ENCODE measurements at places on chromosomes 16 and 17.

- no peak for DNase-seq
These were observed 7.2 kb downstream of the FUS start for GRCh38 chr16:31186930-31187807.

DNA sequence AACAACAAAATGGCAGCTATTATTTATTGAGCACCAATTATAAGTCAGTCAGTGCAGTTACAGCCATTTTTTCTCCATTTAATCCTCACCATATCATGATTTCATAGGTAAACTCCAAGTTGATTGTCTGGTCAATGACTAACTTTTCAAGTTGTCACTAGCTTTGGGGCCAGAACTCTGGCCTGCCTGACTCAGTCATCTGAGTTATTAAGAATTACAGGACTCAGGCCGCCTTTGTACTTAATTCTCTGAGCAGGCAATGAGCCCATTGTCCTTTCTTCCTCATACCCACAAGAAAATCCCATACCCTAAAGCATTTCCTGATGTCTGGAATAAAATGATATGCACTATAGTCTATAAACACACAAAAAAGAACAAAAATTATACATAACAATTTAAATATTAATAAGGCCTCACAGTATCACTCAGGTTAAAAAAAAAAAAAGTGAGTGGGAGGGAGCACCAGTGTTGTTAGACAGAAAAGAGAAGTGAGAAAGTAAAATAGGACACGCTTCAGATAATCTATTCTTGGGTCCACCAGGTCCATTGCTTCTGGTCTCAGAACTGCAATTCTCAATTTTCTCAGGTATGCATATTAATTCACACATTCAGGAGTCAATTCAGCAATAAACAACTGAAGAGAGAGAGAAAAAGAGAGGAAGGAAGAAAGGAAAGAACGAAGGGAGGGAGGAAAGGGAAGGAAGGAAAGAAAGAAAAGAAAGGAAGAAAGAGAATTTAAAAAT lies 70.2 kb downstream of the SPAG9 start:
- DNase-seq = no peak

GRCh38 chr17:76878568-76878967 lies 10.4 kb downstream of the MGAT5B start:
- DNase-seq = no peak

DNA sequence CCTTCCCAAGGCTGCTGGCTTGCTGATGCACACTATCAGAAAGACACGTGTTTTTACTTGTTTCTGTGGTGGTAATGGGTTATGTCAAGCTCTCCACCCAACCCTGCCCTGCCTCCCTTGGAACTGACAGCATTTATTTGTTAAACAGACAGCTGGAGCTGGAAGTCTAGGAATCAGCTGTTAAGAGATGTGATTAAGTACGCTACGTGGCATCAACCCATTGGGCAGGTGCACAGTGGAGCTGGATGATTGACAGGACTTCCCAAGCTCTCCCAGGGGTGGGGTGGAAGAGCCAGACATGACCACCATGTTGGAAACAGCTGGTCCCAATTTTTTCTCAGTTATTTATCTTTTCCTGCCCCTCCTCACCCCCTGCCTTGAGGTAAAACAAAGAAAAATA lies 49.4 kb downstream of the ADAMTS18 start:
- DNase-seq = no peak

DNA sequence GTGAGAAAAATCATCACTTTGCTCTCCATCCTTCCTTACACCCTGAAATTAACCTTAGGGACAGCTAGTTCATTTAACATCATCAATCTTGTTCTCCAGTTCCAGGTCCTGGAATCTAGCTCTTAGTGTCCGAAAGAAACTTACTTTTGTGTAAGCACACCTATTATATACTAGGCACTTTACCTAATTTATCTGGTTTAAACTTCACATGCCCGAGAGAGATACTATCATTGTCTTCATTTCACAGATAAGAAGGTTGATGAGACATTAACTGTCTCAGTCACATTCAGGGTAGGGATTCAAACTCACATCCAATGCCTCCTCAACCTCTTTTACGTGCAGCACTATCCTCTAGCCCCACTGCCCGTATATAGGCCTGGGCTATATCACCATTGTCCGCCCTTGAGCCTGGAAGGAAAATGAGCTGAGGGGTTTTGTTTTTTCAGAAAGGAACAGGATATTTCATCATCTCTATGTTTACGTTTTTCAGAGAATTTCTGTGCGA lies 501 bp upstream of the AP2B1 start:
- DNase-seq = no peak

DNA sequence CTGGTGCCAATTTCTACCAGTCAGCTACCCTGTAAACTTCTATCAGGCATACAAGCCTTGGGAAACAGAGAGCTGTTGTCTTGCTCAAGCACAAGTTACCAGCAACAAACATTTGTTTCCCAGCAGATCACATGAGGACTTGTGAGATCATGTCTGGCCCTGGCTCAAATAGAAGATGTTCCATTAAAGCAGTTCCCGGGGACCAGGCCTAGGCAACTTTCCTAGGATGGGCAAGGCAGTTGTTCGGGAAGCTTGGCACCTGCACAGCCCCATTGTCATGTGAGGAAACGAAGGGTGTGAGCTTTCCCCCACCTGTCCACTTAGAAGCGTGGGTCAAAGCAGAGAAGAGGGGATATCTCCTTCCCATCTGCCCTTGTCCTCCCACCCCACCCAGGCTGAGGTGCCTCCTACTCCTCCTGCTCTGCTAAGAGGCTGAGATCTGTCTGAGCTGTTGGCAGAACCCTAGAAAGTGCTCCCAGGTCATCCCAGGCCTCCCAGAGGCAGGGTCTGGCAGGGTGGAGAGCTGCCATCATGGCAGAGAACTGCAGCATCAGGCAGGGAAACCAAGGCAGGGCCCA lies 11.2 kb upstream of the SLC47A2 start:
- DNase-seq = no peak

DNA sequence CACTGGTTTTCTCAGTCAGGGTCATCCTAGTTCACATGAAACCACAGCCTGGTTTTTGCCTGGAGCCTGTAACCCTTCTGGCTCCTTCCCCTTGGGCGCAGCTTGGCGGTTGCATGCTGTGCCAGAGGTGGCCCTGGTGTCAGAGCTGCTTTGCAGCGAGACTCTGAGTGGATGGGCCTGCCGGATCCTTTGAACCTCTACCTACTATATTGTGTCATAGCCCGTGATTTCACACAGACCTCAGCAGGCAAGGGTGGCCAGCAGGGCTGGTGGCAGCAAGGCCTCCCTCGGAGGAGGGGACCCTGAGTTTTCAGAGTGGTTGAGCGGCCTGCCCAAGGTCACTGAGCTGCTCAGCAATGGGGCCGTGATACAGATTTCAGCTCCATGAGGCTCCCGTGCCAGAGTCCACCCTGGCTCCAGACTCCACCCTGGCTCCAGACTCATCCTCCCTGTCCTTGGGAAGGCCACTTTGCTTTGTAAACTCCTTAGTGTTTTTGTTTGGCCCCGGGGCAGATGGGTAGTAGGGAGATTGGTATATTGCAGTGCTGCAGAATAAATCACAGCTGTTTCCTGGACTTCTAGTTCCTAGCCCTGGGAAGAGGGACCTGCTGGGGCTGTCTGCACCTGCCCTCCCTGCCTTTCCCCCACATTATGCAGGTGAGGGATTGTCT lies 9.7 kb downstream of the MPRIP start:
- no peak for DNase-seq

GRCh38 chr16:72508191-72508590 lies 336.2 kb upstream of the PMFBP1 start:
- no peak for DNase-seq

- no peak for DNase-seq
These were observed 336.4 kb downstream of the SEC14L1 start for GRCh38 chr17:77476931-77477805.

DNA sequence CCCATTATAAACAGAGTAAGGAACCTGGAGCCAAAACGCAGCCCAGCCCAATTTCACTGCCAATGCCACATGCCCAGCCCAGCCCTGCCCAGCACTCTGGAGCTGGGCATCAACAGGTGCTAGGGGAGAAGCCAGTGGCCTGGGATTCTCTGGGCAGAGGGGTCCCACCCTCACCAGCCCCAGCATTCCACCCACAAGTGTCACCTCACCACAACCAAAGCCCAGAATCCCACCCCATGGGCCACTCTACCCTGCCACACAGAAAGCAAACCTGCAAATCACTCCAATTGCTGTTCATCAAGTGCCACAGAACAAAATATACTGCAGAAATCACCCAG lies 102.5 kb upstream of the CDH5 start:
- no peak for DNase-seq

GRCh38 chr16:65991149-65991701 lies 375.3 kb upstream of the CDH5 start:
- DNase-seq = no peak

- no peak for DNase-seq
These were observed 29.4 kb downstream of the IRF8 start for GRCh38 chr16:85928401-85928820.

DNA sequence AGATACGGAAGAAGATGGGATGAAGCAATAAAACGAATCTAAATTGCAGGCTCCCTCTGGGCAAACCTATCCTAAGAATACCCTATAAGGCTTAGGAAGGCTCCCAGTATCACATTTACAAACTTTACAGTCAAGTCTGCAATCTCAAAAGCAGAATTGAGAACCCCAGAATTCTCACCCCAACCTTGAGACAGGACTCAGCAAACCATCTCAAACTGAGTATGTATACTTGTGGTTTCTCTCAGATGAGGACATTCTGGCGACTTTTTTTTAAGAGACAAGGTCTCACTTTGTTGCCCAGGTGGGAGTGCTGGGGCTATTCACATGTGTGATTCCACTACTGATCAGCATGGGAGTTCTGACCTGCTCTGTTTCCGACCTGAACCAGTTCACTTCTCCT lies 19.3 kb upstream of the ITGA2B start:
- DNase-seq = no peak

DNA sequence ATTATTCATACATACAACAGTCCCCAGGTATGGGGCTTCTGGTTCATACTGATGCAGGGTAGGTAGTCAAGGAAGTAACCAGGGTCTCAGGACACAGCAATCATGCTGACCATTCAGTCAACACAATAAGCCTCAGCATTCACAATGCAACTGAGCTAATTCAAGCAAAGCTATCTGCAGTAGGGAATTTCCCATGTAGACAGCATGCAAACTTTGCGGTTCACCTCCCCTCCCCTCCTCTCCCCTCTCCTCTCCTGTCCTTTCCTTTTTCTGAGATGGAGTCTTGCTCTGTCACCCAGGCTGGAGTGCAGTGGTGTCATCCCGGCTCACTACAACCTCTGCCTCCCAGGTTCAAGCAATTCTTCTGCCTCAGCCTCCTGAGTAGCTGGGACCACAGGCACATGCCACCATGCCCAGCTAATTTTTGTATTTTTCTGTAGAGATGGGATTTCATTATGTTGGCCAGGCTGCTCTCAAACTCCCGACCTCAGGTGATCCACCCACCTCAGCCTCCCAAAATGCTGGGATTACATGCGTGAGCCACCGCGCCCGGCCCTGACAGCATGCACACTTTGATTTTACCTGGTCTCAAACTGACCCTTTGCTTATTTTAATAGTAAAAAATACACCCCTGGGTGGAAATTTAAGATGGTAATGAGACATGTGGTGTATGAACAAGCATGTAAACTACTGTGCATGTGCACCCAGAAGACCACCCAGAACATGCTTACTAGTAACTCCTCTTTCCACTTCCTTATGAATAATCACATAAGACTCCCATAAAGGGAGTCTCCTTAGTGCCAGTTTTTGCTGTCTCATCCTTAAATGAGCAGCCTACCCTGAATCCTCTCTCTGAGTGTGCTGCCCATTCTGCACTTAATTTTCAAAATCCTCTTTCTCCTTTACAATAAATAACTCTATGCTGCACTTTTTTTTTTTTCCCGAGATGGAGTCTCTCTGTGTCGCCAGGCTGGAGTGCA lies 9.3 kb upstream of the RNF135 start:
- no peak for DNase-seq

GRCh38 chr17:77635176-77635575 lies 323.3 kb upstream of the TNRC6C start:
- no peak for DNase-seq

DNA sequence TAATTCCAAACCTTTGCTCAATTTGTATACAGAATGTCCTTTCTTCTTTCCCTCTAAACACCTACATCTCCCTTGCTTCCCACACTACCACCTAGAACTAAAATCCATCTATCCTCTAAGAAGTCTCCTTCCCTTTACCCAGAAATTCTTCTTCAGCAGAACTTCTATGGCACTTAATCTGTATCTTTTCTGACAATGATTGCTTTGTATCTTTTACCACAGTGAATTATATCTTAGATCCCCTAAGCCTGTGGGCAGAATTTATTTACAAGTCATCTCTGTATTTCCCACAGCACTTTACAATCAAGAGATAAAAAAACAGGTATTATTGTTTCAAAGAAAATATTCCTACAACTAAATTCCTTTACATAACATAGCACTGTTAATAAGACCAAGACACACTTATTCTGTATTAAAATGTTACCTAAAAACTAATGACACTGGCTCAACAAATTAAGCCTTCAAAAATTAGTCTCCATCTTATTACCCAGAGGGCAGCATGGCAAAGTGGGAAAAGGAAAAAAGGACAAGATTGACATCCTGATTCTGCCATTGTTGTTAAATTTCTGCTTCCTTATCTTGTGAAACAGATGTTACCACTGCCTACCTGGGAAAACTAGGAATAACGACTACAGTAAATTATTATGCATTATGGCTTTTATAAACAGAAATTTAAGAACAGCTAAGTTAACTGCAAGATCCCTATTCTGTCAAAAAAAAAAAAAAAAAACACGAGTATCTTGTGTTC lies 42.8 kb downstream of the KANSL1 start:
- no peak for DNase-seq

- no peak for DNase-seq
These were observed 84.1 kb upstream of the CPHXL start for GRCh38 chr16:75810342-75810741.

DNA sequence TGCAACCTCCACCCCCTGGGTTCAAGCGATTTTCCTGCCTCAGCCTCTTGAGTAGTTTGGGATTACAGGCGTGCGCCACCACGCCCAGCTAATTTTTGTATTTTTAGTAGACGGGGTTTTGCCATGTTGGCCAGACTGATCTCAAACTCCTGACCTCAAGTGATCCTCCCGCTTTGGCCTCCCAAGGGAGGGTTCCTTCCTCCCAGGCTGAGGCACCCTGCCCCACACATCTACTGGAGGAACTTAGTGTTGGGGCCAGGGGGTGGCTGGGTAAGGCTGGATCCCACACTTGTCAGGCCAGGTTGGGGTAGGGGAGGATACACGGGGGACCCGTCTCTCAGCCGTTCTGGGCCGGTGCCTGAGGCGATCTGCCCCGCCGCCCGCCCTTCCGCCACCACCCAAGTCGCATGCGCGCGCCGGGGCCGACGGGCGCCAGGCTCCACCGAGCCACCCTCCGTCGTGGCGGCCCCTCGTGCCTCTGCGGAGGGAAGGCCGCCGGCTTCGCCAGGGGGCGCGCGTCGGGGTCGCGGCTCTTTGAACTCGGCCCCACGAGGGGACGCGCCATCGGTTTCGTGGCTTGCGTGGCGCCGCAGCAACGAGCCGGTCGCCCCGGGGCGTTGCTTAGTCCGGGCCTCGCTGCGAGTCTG lies 15.9 kb downstream of the GRB7 start:
- DNase-seq = peak; percentile 64

- DNase-seq = no peak
These were observed 5.0 kb upstream of the CMTM4 start for GRCh38 chr16:66701516-66701915.

Data from nephron progenitor cell (in vitro differentiated cells).